Gastrocnemius medialis (tissue), 4 donors: ENCODE measurements at places on chromosomes 5 and 9.

DNA sequence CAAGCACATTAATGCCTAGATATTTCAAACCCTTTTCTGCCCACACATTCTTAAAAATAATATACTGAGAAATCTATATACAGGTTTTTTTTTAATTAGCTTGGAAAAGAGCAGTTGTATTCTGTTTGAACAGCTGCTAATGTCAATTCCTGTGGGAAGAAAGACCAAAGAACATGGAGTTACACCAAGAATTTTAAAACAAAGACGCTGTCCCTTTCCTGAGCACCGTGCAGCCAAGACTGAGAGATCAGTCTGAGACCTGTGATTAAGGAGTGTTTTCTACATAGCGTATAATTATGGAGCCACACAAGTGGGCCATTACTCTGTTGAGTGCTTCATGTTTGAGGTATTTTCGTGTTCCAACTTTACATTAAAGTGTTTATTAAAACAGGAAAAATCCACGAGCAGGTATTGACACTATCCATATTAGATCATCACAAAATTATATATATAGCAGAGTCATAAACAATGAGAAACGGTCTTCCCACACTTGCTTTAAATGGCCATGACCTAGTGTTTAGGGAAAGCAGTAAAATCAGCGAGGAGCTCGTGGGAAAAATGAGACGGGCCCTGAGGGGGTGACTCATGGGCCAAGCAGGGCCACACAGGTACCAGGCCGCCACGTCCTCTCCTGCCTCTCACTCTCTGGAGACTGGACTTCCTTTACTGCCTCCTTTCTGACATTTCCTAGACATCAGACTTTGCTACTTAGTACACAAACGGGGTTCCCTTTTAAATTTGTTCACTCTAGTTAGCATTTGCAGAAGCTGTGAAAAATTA lies 153.1 kb upstream of the OTULINL start:
- peak; percentile 46 for DNase-seq

DNA sequence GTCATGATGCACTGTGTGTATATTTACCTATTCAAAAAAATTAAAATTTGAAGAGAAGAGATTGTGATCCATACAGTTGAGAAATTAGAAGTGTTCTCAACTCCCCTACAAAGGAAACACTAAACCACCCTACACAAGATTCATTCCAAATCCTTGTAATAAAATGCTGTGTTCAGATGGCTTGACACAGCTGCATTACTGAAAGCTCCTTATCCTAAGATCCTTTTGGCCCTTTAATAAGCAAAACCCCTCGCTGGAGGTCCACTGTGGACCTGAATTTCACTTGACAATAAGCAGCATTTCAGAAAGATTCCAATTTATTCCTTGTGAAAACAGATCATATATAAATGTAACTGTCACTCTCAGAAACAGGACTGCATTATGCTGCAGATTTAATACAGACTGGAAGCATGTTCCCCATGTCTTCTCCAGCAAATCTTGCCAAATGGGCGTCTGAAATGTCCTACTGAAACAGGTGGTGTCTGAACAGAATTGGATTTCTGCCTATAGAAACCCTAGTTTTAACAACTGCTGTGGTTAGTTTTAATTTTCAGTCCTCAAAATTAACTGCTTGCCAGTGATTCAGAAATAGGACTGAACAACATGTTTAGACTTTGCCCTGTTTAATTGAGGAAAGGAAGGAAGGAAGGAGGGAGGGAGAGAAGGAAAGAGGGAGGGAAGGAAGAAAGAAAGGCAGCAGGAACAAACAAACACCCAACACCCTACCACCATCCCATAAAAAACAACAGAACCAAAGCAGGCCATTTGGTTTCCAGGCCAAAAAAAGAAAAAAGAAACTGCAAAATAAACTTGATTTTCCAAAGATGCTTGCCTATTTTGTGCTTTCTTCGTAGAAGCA lies 179.6 kb downstream of the MLLT3 start:
- DNase-seq = no peak

- no peak for DNase-seq
Observed at GRCh38 chr9:135616619-135617537, 22.5 kb downstream of the GLT6D1 start.

DNA sequence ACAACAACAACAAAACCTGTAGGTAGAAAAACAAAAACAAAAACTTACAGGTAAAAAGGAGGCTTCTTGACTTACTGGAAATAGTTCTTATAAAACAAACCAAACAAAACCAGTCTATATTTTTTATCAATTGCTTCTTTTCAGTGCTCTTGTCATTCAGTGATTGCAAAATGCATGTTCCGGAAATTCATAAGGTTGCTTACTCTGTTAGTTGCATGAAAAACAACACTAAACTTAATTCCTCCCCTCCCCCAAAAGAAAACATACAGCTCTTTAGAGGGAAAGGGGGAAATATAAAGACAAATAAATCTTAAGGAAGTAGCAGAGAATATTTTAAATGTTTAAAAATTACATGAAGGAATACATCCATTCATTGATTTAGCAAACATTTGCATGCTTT lies 19.1 kb downstream of the CPEB4 start:
- DNase-seq = no peak

DNA sequence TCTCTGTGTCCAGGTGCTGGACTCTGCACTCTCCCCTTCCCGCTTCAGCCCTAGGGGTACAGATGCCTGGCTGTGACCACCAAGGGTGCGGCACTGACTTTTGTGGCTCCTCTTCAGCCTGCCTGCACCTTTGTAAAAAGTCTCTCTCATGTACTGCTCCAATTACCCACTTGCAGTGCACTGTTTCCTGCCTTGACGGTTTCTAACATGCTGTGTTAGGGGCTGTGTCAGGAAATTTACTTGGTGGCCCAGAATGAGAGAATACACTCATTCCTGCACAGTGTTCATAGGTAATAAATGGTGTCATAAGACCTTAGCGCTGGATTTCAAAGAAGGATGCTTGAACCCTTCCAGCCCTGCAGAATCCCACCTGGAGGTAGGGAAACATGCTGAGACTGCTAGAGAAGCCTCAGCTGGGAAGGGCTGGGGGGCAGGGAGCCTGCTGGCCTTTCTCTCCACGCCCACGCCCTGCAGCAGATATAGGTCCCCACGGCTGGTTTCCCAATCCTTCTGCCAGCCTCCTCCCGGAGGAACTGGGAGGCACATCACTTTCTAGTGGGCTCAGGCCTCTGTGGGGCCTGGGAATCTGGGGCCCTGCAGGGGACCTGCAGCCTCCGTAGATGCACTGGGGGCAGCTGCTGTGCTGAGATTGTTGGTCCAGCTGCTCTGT lies 17.6 kb upstream of the HRH2 start:
- DNase-seq = no peak

DNA sequence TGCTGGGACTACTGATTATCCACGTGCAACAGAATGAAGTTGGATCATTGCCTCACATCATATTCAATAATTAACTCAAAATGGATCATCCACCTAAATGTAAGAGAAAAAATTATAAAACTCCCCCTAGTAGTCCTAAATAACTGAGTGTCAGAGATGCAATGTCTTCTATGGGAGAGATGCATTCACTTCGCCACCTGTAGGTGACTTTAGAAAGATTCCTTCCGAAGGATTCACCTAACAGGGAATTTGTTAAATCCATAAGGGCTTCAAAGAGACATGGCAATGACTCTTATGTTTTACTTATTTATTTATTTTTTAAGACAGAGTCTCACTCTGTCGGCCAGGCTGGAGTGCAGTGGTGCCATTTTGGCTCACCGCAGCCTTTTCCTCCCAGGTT lies 526.0 kb downstream of the MTRR start:
- DNase-seq = no peak

GRCh38 chr9:34179213-34180136 lies 632 bp downstream of the UBAP1 start:
- DNase-seq = no peak

DNA sequence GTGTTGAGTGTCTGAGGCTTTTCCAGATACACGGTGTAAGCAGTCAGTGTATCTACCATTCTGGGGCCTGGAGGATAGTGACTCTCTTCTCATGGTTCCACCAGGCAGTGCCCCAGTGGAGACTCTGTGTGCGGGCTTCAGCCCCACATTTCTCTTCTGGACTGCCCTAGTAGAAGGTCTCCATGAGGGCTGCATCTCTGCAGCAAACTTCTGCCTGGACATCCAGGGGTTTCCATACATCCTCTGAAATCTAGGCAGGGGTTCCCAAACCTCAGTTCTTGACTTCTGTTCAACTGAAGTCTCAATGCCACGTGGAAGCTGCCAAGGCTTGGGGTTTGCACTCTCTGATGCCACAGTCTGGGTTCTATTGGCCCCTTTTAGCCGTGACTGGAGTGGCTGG lies 256.6 kb upstream of the ITGA1 start:
- no peak for DNase-seq

DNA sequence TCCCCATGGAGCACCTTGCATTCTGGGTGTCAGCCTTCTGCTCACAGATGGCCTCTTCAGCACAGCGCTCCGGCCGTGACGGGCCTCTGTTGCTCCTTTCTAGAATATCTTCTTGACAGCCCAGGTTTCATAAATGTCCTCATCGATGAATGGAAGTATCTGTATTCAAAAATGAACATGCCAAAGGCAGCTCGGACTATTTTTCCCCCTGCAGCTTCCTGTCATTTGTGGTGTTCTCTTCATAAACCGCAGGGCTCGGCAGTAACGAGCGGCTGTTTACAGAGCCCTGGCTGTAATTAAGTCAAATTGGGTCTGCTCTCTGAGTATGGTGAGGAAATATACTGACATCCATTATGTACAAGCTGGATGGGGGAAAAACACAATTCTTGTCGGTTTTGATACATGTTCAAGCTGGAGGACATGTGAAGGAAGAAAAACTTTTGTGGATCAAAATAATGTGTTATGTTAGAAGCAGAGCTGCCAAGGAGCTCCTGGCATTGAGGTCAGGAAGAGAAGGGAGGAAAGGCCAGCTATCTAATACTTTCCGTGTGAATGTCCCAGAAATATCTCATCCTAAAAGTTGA lies 154.1 kb upstream of the CD180 start:
- DNase-seq = no peak

GRCh38 chr9:7325995-7326394 lies 473.6 kb downstream of the DMAC1 start:
- DNase-seq = no peak

GRCh38 chr5:115439042-115439441 lies 105.5 kb downstream of the FEM1C start:
- DNase-seq = no peak

DNA sequence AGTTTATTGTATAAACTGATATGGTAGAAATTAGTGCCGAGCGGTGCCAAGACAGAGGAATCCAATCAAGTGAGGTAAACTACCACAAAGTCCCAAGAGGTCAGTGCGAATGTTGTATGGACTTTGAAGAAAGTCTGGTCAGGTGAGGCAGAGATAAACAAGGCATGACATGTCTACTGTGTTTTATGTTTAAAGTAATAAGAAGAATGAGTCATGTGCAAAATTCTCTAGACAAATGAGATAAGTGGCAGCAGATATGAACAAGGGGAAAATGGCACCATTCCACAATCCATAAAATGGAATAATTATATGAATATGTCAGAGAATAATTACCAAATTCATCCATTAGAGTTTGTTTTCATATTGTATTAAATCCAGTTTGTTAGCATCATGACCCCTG lies 364.1 kb upstream of the CCNH start:
- DNase-seq = no peak

- DNase-seq = no peak
Observed at GRCh38 chr9:131407717-131408195, 13.9 kb downstream of the PRRC2B start.

- no peak for DNase-seq
Observed at GRCh38 chr5:140236891-140237598, 62.1 kb downstream of the CYSTM1 start.

DNA sequence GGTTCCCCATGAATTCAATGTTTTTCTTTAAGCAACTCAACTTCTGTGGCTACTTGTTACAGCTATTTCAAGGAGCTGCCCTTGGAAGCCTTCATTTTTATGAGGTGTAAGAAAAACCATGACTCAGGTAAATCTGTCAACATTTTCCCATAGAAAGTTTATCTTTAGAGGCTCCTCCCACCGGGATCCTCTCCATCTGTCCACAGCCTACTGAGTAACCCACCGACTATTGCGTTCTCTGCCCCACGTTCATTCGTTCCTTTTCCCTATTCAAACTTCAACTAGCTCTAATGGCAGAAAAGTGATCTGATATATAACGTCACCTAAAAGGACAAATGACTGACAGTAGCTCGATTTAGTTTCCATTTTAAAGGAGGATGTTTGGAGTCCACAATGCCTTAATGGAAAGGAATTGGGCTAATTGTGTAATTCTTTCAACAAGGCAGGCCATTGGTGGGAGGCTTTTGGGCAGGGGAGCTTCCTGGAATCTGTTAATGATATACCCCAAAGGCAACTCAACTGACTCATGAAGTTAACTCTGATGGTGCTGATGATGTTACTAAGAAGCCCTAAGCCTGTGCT lies 29.3 kb upstream of the NR3C1 start:
- DNase-seq = no peak

DNA sequence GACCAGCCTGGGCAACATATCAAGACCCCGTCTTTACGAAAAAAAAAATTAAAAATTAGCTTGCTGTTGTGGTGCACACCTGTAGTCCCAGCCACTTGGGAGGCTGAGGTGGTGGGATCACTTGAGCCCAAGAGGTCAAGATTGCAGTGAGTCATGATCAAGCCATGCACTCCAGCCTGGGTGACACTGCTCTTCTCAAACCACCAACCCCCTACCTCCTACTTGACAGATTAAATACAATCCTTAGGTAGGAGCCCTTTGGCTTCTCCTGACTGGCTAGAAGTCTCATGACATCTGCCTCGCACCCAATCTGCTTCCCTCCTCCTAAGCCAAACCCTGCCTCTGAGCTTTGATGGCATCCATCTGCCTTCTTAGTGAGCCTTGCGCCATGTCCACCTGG lies 11.6 kb upstream of the FBP1 start:
- DNase-seq = no peak

- no peak for DNase-seq
Observed at GRCh38 chr5:131994090-131994489, 17.4 kb downstream of the ACSL6 start.

DNA sequence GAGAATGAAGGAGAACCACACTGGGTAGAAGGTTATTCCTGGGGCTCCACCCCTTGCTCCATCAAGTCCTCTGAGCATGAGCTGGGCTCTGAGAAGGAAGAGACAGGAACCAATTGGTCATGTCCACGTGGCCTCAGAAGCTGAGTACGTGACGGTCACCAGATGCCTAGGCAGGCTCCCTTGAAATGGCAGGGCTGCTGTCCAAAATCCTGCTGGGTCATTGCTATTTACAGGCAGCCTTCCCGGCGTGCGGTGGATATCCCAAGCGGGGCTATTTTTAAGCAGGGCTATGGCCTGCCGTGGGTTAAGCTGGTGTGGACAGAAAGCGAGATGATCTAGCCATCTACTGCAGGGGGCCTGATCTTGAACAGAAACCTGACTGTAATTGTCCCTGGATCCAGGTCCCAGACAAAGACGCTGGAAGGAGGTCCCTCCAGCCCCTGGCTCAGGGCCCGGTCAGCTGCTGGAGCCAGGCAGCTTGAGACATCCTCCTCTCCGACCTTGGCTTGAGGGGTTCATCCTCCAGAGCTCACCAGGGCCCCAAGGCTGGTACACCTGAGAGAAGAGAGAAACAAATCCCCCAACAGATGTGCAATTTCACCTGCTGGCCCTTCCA lies 550 bp upstream of the CKMT2 start:
- DNase-seq = peak; percentile 97
